Right cardiac atrium (tissue), 5 donors: ENCODE measurements at places on chromosomes 3 and 15.

GRCh38 chr15:64712353-64712752 is 63.0 kb downstream of the RBPMS2 start:
- DNase-seq = no peak

- no peak for DNase-seq
These were observed 195.0 kb downstream of the CNTN6 start for GRCh38 chr3:1287815-1288214.

- DNase-seq = no peak
These were observed 93.3 kb downstream of the PCCB start for GRCh38 chr3:136343446-136343845.

DNA sequence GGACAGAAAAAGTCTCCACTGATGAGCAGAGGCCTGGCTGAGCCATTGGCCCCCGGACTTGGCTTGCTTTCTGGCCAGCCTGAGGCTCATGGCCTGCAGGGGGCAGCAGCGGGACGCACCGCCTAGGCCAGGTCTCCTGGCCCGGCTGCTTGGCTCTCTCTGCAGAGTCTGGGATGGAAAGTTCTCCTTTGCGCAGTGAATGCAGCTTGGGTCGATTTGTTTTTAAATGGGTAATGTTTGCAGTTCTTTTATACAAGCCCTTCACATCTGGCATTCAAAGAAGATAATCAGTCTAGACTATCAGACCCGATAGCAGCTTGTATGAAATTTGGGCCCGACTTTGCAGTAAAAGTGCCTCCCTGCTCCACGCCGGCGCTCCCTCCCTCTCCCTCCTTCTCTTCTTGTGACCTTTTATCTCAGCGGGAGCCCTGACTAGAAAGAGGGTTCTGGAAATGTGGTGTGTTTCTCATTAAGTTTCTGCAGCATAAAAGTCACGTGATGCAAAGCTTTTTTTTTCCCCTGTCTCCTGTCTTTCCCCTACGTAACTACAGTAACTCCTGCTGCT is 59.9 kb downstream of the ZNF621 start:
- DNase-seq = peak; percentile 91

DNA sequence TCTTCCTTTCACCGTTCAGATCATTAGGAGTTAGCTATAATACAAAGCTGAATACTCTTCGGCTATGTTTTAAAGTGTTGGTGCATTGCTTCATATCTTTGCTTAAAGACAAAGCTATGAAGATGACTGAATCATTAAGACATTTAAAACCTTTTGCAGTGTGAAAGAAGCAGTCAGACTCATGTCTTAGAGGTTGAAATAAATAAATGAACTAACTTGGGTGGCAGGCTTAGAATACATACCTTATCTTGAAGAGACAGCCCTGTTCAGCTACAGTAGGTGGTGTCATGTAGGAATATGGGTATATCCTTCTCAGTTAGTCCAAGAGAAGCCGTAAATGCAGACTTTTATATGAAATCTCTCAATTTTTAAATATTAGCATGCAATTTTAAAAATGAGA is 63.4 kb downstream of the OPA1 start:
- no peak for DNase-seq

- no peak for DNase-seq
These were observed 164.0 kb downstream of the IL20RB start for GRCh38 chr3:137121704-137122314.

DNA sequence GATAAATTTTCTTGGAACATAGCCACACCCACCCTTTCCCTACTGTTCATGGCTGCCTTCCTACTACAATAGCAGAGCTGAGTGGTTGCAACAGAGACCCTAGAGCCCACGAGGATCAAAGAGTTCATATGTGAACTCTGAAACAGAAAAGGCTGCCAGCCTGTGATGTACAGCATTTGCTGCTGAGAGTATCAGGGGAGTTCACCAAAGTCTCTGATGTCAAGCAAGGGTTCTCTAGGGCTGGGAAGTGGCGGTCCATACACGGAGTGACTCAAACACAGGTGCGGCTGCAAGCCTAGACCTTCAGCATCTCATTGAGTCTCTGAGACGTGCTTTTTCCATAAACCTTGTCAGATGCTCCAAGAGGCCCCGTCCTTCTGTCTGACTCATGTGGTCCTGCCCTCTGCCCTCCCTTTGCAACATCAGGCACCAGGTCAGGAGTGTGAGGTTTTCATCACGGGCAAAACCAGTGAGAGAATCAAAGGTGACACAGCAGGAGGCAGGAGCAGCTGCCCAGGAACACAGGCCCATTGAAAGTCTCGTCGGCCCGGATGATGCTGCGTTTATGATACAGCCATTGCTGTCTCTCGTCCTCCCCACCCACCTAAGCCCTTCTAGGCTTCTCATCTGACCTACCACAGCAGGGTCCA is 42.9 kb downstream of the PCSK6 start:
- DNase-seq = no peak

DNA sequence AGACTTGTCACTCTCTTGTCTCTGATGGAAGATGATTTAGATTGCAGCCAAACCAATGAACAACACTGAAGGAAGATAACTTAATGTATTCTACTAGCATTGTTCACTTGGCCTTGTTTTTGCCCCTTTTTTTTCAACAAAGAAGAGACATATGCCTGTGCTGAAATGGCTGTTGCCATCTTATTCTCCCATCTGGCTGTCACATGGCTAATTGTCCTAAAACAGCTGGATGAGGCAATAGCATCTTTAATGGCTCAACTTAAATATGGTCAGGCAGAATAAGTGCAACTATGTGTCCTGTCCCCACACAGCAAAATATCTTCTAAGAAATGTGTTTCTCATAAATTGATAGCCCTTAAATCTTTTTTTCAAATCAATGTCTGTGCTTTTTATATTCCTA is 576.9 kb downstream of the TUSC7 start:
- DNase-seq = no peak

DNA sequence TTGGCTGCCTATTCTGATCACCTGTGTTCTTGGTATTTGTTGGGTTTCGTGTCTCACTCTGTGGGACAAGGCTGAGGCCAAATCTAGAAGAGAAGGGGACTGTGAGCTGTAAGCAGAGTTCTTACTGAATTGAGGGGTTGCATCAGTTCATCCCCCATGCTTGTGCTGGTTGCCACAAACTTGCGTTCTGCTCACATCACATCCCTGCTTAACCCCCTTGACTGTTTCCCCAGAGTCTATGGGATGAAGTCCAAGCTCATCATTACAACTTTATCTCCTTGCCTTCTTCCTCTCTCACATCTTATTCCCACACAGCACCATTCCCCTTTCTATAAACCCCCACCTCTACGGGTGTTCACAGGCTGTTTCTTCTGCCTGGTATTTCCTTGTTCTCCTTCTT is 143.8 kb upstream of the ABHD17C start:
- DNase-seq = no peak

GRCh38 chr3:75180945-75181298 is 483.2 kb upstream of the FRG2C start:
- DNase-seq = no peak
